Activated naive CD8-positive, alpha-beta T cell treated with anti-CD3 and anti-CD28 coated beads, Interleukin-2, amount 50 U/mL, for 24 hours (primary cell): ENCODE measurements at places on chromosomes 5 and 9.

DNA sequence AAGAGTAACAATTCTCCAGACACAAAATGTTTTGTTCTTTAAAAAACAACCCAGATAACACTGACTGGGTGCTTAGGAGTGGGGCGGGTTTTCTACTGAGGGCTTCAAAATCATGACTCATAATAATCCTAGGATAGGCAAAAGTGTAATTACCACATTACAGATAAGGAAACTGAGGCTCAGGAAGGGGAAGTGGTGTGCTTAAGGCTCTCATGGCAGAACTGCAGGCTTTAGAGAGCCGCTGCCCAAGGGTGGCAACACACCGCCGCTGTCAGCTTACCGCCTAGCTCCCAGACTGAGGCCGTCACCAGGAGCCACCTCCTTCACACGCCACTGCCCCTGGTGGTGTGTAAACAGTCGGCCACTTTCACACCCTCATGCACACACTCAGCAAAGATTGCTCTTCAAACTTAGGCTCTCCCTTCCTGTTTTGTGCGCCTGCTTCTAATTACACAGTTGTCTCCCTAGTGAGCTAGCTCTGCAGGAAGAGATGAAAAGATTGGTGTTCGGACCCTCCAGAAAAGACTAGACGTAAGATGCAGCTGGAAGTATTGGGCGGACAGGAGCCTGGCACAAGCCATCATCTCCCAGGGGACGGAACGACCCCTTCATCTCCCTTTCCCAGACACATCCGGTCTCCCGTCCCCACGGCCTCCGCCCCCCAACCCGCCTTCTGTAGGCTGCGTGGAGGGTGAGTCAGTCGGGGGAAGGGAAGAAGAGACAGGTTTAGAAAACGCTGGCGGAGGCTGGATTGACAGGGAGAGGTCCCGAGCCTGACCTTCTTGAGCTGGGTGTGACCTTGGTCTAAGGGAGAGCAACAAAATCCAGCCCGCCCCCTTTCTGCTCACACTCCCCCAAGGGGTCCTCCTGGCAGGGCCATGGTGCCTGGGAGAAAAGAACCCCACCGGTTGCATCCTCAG is 162.7 kb downstream of the SYK start:
- H3K27ac ChIP-seq, result no peak overlapping the region
- DNase-seq, result no peak
- H3K27me3 ChIP-seq, result peaks cover 24% of the 10 kb centered on the region
- H3K4me3 ChIP-seq, result no peak overlapping the region
- H3K36me3 ChIP-seq, result no peaks in the 10 kb centered on the region
- H3K4me1 ChIP-seq, result peaks cover 40% of the 10 kb centered on the region

GRCh38 chr9:93900971-93901861 is 53.9 kb downstream of the BARX1 start:
- H3K4me3 ChIP-seq, result no peak overlapping the region
- no peak overlapping the region for H3K27ac ChIP-seq
- H3K36me3 ChIP-seq, result no peaks in the 10 kb centered on the region

DNA sequence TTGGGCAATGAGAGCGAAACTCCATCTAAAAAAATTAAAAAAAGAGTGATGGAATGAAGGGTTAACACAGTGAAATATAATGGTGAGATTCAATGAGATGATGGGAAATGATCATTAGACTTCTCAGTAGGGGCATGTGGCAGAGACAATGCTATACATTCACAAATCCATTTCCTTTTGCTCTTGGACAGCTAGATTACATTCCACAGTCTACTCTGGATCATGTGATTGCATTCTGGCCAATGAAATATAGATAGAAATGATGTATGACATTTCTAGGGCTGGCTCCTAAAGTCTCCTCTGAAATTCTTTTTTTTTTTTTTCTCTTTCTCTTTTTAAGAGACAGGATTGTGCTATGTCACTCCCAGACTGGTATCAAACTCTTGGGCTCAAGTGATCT is 3.8 kb upstream of the GALT start:
- H3K27ac ChIP-seq, result no peak overlapping the region
- H3K27me3 ChIP-seq, result no peaks in the 10 kb centered on the region
- H3K36me3 ChIP-seq, result peaks cover under 1% of the 10 kb centered on the region
- DNase-seq, result no peak
- no peak overlapping the region for H3K4me3 ChIP-seq
- H3K4me1 ChIP-seq, result peaks cover 30% of the 10 kb centered on the region

GRCh38 chr9:12771891-12772290 is 2.9 kb upstream of the LURAP1L start:
- no peaks in the 10 kb centered on the region for H3K36me3 ChIP-seq
- no peak overlapping the region for H3K4me3 ChIP-seq
- H3K27me3 ChIP-seq, result peaks cover 24% of the 10 kb centered on the region
- no peak overlapping the region for H3K27ac ChIP-seq

DNA sequence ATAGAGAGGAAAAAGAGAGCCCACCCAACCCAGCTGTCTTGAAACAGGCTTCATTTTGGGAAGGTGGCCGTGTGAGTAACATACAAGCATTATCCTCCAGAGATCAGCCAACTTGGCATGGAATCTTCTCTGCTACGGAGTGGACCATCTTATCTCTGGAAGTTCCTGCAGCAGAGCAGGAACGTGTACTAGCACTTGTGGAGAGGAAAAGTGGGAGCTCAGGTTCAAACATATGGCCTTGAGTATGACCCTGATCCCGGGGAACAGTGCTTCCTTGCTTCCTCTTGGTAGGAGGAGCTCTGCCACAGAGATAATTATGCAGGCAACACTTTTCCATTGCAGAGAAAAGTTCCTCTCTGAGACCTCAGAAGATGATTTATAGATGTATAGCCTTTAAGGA is 490.4 kb upstream of the ACO1 start:
- no peaks in the 10 kb centered on the region for H3K27me3 ChIP-seq
- DNase-seq, result no peak
- H3K4me1 ChIP-seq, result no peaks in the 10 kb centered on the region
- H3K27ac ChIP-seq, result no peak overlapping the region
- no peaks in the 10 kb centered on the region for H3K36me3 ChIP-seq

- H3K4me1 ChIP-seq, result peaks cover 76% of the 10 kb centered on the region
- H3K27ac ChIP-seq, result no peak overlapping the region
- H3K27me3 ChIP-seq, result peaks cover 70% of the 10 kb centered on the region
- no peaks in the 10 kb centered on the region for H3K36me3 ChIP-seq
- peak; percentile 67 for DNase-seq
These were observed 20.6 kb downstream of the OR2V2 start for GRCh38 chr5:181167814-181168488.

DNA sequence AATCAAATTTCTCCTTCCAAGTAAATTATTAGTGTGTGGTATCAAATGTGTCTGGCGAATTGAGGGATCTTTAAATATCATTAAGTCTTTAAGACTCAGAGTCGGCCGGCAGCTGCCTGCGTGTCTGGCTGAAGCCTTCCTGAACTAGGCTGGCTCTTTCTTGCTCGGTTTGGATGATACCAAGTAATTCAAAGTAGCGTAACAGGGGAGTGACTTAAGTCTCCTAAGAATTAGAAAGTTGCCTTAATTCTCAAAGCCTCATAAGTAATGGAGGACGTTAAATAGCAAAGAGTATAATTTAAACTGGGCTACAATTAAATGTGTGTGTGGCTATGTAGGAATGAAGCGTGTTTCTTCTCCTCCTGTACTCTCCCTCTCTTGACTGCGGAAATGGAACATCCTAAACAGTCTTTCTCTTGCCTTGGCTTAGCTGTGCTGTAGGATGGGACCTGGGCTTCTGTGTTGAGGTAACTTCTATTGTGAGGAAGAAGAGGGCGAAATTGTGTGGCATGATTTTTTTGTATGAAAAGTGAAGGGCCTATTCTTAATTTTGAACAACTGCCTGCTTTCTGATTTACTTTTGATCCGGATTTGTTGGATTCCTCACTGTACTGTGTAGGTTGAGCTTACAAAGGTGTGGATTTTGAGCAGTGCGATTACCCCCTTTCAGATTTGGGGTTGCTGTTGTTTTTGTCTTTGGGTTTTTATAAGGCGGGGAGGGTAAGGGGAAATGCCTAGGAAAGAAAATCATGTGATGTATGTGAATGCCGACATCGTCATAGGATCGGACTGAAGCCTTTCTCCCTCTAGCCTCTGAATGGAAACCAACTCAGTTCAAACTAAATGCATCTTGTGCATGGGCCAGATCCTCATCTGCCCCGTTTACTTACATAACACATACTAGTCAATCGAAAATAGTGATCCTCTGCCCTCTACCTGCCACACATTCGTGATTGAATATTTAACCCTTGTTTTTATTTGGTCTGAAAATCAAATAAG is 29.9 kb downstream of the CPEB4 start:
- peak; percentile 56 for DNase-seq
- no peaks in the 10 kb centered on the region for H3K27me3 ChIP-seq
- peaks cover 9% of the 10 kb centered on the region for H3K4me1 ChIP-seq
- H3K27ac ChIP-seq, result no peak overlapping the region
- H3K4me3 ChIP-seq, result no peak overlapping the region
- H3K36me3 ChIP-seq, result no peaks in the 10 kb centered on the region
